ENCODE measurements at places on chromosomes 1 and 21. TPM values are rescaled to one million over a fixed set of nuclear protein-coding genes. Genes with fewer than 3 reads are reported as not detected.
A peak's percentile ranks its signal among the peaks of the same experiment; 100 is the strongest.

- peak overlapping the region; percentile 83 for H3K27ac ChIP-seq
- no peak overlapping the region for H3K4me3 ChIP-seq
- no peak for DNase-seq
- peaks cover 17% of the 10 kb centered on the region for H3K4me1 ChIP-seq
Measured at GRCh38 chr21:29008367-29008766, 10.8 kb downstream of the RWDD2B start.

Gene DMRTB1
- total RNA-seq, result not detected

Gene ECM1
- 19.8 TPM for total RNA-seq

DNA sequence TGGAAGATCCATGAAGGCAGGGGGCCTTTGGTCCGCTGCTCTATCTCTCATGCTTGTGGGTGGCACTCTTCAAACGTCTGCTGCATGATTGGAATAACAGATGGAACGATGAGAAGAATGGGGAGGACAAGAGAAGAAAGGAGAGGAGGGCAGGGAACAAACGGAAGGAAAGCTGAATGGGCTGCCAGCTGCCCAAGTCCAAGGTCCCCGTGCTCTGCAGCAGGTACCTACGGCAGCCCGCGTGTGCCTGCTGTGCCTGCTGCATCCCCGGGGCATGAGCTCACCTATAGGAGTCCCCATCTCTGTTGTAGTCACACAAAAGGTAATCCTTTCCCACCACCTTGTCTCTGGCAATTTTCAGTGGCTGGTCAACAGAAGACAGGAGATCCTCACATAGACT lies 73.1 kb downstream of the SLC66A1 start:
- H3K36me3 ChIP-seq, result peaks cover 16% of the 10 kb centered on the region
- H3K4me3 ChIP-seq, result peak overlapping the region; percentile 24
- no peak for DNase-seq
- H3K4me1 ChIP-seq, result peaks cover 62% of the 10 kb centered on the region
- no peaks in the 10 kb centered on the region for H3K27me3 ChIP-seq
- peak overlapping the region; percentile 84 for H3K27ac ChIP-seq

Gene LCE2B
- total RNA-seq, result not detected

DNA sequence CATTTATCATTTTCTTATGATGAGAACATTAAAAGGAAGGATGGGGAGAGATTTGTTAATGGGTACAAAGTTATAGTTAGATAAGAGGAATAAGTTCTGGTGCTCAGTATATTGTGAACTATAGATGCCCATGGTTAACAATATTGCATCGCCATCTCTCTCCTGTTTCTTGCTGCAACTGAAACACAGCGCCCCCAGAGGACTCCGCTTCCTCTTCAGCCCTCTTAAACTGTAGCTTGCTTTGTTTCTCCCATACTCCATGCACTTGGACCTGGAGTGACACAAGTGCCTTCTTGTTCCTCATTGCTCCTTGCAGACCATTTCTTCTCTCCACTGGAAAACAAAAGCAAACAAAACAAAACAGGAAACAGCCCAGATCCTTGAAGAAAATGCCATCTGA lies 70.1 kb upstream of the NTPCR start:
- no peaks in the 10 kb centered on the region for H3K36me3 ChIP-seq
- H3K27ac ChIP-seq, result no peak overlapping the region
- DNase-seq, result peak; percentile 63
- H3K4me1 ChIP-seq, result no peaks in the 10 kb centered on the region
- H3K27me3 ChIP-seq, result peaks cover 26% of the 10 kb centered on the region
- no peak overlapping the region for H3K4me3 ChIP-seq

- DNase-seq, result no peak
- H3K4me1 ChIP-seq, result peaks cover 25% of the 10 kb centered on the region
- H3K27me3 ChIP-seq, result no peaks in the 10 kb centered on the region
- H3K36me3 ChIP-seq, result peaks cover 27% of the 10 kb centered on the region
Measured at GRCh38 chr21:33268737-33269441, 2.7 kb downstream of the IL10RB start.

GRCh38 chr1:34590211-34590623 lies 164.6 kb upstream of the GJB5 start:
- no peaks in the 10 kb centered on the region for H3K27me3 ChIP-seq
- H3K4me1 ChIP-seq, result no peaks in the 10 kb centered on the region
- no peak overlapping the region for H3K4me3 ChIP-seq
- no peaks in the 10 kb centered on the region for H3K36me3 ChIP-seq
- H3K27ac ChIP-seq, result no peak overlapping the region

DNA sequence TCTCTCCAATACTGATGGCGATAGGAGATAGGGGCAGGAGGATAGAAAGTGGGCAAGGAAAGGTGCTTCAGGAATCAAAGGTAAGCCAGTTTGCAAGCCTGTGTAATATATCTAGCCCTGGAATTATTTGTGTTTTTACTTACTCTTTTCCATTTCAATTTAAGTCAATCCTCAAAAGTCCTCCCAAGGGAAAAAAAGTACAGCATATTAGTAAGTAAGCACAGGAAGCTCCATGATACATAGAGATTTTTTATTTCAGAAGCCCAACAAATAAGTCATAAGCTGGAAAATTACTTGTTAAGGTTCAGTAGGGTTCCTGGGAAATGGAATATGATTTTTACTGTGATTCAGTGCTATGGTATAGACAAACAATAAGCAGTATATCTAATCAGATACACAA lies 337.7 kb upstream of the DUSP10 start:
- no peak for DNase-seq
- no peak overlapping the region for H3K4me3 ChIP-seq
- H3K36me3 ChIP-seq, result no peaks in the 10 kb centered on the region
- peaks cover 4% of the 10 kb centered on the region for H3K4me1 ChIP-seq
- no peak overlapping the region for H3K27ac ChIP-seq
- no peaks in the 10 kb centered on the region for H3K27me3 ChIP-seq

- H3K27ac ChIP-seq, result no peak overlapping the region
- H3K4me3 ChIP-seq, result no peak overlapping the region
- no peaks in the 10 kb centered on the region for H3K4me1 ChIP-seq
- no peak for DNase-seq
- no peaks in the 10 kb centered on the region for H3K27me3 ChIP-seq
Measured at GRCh38 chr1:29148656-29149491, 25.2 kb upstream of the TMEM200B start.

DNA sequence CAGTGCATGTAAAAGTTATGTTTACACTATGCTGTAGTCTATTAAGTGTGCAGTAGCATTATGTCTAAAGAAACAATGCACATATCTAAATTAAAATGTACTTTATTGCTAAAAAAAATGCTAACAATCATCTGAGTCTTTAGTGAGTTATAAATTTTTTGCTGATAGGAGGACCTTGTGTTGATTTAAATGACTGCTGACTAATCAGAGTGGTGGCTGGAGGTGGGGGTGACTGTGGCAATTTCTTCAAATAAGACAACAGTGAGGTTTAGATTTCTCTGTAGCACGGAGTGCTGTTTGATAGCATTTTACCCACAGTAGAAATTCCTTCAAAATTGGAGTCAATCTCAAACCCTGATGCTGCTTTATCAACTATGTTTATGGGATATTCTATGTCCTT lies 37.0 kb downstream of the HS2ST1 start:
- no peaks in the 10 kb centered on the region for H3K27me3 ChIP-seq
- no peaks in the 10 kb centered on the region for H3K36me3 ChIP-seq
- H3K4me1 ChIP-seq, result no peaks in the 10 kb centered on the region
- H3K4me3 ChIP-seq, result no peak overlapping the region
- DNase-seq, result no peak
- no peak overlapping the region for H3K27ac ChIP-seq

DNA sequence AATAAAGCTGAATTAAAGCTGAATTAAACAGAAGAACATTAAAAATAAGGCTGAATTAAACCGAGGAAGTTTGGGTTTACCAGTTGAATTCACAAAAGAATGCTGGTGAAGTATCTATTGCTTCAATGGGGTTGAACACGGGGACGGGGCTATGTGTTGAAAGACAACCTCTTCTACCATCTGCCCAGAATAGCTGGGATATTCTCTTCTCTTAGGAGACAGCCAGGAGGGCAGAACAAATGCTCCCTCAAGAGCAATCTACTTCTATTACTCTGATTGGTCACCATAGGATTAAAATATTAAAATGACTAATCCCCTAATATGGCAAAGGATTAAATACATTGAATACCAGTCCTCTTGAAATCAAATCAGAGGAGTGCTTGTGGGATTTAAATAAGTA lies 68.4 kb downstream of the LPGAT1 start:
- no peak overlapping the region for H3K27ac ChIP-seq
- H3K4me3 ChIP-seq, result no peak overlapping the region
- no peaks in the 10 kb centered on the region for H3K4me1 ChIP-seq
- H3K27me3 ChIP-seq, result no peaks in the 10 kb centered on the region
- no peak for DNase-seq

DNA sequence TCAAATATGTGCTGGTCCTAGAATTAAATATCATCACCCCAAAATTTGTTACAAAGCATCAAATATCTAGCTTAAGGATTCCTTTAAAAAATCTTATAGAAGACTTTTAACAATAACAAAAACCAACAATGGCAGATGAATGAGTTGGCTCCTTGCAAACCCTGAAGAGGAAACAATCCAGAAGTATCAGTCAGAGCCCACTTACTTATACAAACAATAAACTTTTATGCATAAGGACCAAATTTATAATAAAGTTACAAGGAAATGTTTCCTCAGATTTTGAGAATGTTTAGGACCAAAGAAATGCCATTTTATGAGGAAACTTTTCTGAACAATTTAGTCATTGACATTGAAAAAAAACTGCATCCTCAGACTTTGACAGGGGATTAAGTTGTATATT lies 52.7 kb downstream of the LPAR3 start:
- no peak overlapping the region for H3K4me3 ChIP-seq
- no peak overlapping the region for H3K27ac ChIP-seq
- no peak for DNase-seq
- H3K36me3 ChIP-seq, result no peaks in the 10 kb centered on the region

Gene TNFAIP8L2
- not detected for total RNA-seq

Gene DIP2A
- total RNA-seq, result 39.2 TPM

- peaks cover 7% of the 10 kb centered on the region for H3K4me1 ChIP-seq
- DNase-seq, result no peak
- H3K4me3 ChIP-seq, result no peak overlapping the region
- H3K27me3 ChIP-seq, result peaks cover 50% of the 10 kb centered on the region
- H3K36me3 ChIP-seq, result no peaks in the 10 kb centered on the region
Measured at GRCh38 chr1:158154501-158154900, 26.2 kb upstream of the CD1D start.
